ENCODE measurements at places on chromosomes 5 and 9.

DNA sequence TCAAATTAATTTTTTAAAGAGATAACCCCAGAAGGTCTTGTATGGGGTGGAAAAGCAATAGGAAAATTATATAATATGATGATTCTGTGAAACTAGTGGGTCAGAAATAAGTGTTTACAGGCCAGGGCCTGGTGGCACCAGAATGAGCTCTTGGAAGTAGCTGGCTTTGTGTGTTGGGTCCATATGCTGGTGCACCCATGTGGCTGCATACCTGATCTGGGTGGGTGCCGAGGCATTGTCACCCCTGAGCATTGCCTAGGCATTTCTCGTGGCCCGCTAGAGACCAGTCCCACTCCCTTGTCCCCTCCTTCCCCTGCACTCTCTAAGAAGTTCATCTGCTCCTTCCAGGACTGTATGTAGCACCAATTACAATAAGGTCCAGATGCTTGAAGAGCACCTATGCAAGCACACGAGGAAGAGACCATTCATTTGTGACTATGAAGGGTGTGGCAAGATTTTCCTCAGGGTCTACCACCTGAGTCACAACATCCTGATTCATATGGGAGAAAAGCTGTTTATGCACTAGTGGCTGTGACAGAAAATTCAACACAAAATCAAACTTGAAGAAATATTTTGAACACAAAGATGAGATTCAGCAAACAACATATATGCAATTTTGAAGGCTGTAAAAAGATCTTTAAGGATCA lies 19.8 kb upstream of the IL33 start:
- no peak for DNase-seq

- DNase-seq, result peak; percentile 62
Observed at GRCh38 chr5:81397176-81397575, 3.2 kb upstream of the ACOT12 start.

- DNase-seq, result no peak
Observed at GRCh38 chr5:153792305-153792704, 246.4 kb downstream of the FAM114A2 start.

- DNase-seq, result no peak
Observed at GRCh38 chr5:80763873-80764647, 109.3 kb upstream of the DHFR start.

DNA sequence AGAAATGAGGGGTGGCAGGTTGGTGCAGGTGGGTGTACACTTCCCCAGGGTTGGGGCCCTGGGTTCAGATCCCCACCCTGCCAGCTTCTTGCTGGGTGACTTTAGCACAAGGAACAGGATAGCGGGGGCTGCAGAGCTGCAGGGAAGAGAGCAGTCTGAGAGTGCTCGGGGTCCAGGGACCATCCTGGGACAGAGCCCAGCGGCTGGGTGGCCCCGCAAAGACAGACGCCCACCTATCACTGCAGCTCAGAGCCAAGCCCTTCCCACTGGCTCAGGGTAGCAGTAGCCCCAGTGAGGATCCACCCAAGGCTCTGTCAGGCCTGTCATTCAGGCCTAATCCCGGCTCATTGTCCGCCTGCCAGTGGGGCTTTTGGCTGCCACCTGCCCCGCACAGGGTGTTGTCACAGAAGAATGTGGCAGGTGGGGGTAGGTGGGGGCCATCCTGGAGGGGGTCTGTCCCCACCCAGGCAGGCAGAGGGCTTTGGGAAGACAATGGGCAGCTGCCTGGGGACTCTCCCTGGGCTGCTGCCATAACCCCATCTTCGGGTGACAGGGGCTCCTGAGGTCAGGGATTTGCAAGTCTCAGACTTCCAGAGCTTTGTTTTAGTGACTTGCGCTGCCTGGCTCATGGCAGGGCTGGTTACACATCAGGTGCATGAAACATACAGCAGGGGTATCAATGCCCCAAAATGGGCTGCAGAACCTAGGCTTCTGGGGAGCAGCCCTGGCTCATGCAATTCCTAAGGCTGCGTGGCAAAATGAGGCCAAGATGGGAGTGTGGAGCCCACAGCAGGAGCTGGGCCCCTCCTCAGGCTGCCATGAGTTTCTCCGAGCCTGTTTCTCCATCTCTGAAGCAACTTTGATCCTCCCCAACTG lies 52.1 kb downstream of the BARX1 start:
- no peak for DNase-seq

DNA sequence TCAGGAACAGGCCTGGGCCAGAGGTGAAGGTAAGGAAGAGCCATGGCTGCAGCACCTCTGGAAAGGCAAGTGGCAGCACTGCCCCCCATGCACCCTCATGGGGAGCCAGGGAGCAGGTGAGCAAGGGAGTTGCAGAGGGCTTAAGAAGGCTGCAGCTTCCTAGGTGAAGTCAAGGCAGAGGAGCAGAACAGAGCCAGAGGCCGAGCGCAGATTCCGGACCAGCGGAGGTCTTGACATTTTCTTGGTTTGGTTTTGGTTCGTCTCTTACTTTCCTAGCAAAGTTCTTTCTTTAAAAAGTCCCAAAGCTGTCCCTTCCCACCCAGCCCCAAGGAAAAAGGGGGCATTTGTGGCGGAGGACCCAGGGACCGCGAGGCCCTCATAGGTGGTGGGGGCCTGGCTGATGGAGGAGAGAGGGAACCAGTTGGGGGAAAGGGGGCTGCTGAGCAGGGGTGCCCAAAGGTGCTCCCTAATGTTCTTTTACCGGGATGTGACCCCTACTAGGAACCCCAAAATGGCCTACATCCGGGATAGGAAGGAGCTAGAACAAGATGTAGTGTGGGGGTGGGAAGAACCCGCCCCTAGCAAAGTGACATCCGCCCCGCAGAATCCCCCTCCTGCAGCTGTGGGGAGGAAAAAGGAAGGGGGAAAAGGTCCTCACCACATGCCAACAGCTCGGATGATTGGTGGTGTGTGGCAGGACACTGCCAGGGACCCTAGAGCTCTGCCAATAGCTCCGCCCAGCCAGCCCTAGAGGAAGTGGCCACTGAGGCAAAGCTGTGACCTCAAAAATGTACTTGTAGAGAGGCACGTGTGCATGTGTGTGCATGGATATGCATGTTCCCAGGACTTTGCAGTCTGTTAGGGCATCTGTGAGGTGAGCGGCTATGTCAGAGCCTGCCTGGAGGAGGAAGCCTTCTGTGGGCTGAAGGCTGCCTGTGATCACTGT lies 914 bp upstream of the CD72 start:
- DNase-seq, result no peak

DNA sequence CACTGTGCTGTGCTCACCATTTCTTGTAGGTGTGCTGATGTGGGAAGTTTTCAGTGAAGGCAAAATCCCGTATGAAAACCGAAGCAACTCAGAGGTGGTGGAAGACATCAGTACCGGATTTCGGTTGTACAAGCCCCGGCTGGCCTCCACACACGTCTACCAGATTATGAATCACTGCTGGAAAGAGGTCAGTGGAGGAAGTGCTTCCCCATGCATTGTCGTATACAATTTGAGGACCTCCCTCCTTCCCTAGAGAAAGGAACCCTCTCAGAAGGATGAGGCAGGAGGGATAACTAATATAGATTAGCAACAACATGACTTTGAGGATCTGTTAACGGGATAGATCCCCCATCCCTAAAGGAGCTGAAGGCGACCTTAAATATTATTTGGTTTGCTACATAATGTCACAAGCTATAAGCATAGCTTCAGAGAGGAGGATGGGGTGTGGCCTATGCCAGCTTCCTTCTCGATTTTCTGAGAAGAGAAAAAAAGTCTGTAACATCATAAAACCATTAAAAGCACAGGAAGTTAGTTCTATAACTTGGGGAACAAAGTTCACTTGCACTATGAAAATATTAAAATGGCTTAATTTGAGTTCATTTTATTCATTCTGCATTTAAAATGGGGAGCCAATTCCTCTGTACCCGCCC lies 17.0 kb upstream of the CYFIP2 start:
- no peak for DNase-seq

GRCh38 chr9:138028596-138028995 lies 151.0 kb downstream of the CACNA1B start:
- DNase-seq, result no peak

DNA sequence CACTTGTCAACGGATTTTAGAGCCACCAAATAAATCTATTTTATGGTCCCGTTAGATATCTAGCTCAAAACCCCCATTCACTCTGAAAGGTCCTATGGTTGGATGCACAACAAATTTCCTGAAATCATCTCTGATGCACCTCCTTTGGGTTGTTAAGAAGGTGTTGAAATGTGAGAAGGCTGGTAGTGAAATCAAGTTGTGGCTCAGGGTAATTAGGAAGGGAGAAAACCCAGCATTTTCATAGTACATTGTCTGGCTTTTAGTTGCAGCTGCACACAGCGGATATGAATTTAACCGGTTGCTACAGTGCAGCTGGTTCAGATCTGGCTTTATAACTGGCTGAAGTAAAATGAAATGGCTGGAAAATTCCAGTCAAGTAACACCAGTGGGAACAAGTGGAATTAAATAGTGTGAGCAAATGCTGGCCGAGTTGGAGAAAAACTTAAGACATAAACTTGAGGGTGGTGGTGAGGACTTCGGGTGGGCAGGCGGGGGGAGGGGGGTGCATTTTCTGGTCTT lies 17.6 kb downstream of the RGMB start:
- DNase-seq, result no peak

DNA sequence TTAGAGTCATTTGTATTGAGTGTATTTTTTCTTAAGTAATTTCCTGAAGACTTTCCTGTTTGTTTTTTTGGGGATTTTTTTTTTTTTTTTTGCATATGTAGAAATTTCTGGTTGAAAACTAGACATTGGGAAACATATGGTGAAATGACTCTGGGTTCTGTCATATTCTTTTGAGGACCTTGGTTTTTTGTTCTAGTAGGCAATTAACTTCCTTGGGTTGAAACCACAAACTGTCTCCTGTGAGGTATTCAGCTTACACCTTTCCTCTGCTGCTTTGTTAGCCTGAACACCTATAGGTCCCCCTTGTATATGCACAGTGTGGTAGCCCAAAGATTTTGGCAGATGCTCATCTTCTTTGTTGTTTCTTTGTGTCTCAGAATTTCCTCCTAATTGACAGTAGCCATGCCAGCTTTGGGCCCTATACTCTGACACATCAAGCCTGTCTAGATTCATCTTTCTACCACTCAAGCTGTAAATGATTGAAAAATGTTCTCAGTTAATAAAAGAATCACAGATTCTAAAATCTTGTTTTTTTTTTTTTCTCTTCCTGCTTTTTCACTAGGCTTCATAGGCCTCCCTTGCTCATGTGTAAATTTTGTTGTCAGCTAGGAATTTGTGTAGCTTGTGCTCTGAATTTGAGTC lies 140.6 kb downstream of the COMMD10 start:
- no peak for DNase-seq

- no peak for DNase-seq
Observed at GRCh38 chr9:89935115-89935514, 330.3 kb downstream of the GADD45G start.

GRCh38 chr5:95718203-95718602 lies 12.9 kb upstream of the RHOBTB3 start:
- DNase-seq, result no peak

- no peak for DNase-seq
Observed at GRCh38 chr9:129703667-129704355, 38.4 kb downstream of the PRRX2 start.

DNA sequence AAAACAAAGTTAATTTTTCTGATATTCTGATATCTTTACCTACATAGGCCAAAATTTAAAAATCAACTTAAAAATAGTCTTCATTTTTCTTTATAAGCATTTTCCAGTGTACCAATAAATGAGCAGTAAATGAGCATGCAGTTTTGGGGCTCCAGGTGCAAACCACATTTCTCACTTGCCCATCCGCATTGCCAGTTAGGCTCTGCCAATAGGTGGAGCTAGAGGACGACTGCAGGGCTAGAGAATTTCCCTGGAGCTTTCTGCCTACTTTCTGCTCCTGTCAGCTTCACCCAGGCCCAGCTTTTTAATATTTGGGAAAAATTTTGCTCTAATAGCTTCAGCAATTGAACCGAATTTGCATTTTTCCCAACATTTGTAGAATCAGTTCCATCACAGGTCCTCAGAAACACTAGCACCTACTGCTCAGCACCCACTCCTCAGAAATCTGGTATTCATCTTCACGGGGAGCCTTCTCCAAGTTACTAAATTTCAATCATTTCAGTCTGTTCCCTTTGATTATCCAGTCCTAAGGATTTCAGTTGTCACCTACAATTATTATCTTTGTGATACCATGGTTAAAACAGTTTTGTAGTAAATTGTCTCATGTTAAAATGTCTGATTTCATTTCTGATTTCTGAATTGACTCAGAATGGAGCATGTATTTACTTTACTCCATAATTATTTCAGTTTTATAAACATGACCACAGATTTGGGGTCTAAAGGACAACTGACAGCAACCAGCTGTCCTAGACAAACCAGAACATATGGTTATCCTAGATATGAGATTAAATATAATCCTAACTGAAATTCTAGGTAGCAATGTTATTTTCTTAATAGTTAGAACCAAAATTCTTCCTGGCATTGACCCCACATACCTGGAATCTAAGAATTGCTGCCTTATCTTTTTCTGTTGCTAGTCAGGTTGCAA lies 104.6 kb upstream of the FAM174A start:
- DNase-seq, result peak; percentile 18

DNA sequence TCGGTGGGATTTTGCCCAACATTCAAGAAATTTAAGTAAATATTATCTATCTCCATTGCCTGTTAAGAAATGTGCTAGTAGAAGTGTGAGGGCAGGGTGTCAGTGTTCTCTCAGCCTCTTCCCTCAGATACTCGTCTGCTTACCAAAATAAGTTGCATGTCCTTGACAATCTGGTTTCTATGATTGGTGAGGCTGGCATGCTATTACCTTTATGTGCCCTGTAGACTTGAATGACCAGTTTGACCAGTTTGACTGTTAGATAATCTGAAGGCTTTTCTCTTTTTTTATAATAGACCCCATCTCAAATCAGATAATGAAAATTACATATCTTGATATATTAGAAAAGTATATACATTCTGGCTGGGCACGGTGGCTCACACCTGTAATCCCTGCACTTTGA lies 348 bp downstream of the CATSPER3 start:
- no peak for DNase-seq

GRCh38 chr5:59893429-59894227 lies at the start of gene PDE4D:
Gene PDE4D, minus strand, starts transcription at chr5:59893726.
- peak; percentile 69 for DNase-seq

DNA sequence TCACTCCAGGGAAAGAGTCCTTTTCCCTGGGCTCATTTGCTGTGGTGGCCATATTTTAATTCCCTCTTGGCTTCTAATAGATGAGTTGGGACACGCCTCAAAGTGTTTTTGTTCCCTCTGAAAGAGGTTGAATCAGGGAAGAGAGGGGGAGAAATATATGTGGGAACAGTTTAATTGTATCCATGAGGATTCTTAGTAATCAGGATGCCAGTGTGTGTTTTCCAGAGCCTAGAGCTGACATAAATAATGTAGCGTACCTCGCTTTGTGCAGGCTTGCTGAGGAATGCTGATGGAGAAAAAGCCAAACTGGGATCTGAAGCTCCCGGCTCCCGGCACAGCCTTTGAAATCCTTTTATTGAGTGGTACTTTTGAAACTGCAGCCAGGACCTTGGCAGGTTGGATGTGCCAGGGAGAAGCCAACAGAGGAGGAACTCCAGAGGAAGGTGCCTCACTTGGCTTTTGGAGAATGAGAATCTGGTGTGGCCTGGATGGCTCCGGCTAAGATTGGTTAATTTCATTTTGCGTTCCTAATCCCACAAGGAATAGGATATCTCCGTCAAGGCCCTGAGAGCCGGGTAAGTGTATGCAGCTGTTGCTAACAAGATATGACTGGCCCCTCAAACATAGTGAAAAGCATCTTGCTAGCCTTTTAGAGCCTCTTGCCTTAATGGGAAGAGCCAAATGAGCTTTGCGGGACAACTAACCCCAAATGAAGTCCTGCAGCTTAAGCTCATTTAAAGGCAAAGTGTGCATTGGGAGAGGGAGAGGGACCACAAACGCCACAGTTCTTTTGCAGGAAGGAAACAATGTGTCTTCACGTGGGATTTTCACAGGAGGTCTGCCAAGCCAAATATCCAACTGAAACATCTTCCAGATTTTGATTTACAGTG lies 471.1 kb upstream of the WWC1 start:
- DNase-seq, result no peak
